A673 (cell line): ENCODE measurements at places on chromosomes 12 and 14. TPM values are rescaled to one million over a fixed set of nuclear protein-coding genes. Genes with fewer than 3 reads are reported as not detected.

DNA sequence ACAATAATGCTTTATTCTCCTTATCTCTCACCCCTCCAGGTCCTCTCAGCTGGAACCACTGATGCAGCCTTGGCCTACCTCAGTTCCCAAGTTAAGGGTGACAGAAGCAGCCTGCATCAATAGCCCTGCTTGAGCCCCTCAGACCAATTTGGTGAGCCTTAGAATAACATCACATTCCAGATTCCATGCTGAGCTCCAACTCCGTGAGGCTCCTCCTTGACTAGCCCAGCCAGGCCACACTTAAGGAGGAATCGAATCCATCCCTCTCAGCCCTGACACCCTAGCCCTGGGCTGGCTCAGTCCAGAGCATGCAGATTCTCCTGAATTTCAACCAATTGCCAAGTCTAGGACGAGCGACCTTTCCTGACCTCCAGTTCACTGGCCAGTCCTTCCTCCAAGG lies 91.1 kb downstream of the ARMH4 start:
- no peaks in the 10 kb centered on the region for H3K36me3 ChIP-seq
- no peak for DNase-seq
- H3K4me3 ChIP-seq = no peak overlapping the region

DNA sequence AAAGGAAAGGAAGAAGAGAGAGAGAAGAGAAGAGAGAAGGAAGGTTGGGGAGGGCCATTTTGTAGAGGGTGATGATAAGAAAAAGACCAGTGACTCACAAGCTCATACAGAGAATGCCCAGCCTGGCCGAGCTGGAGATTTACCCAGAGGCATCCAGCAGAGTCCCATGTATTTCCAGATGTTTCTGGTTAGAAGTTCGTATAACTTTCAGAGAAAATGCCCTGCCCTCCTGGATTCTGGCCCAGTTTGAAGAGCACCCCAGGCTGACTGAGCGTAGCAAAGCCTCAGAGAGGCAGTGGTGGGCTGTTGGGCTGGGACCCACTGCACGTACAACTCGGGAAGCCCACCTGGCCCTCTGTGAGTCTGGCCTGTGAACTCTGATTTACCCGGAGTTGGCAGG lies 221.8 kb downstream of the SLC41A2 start:
- no peak overlapping the region for H3K4me3 ChIP-seq
- H3K27ac ChIP-seq = no peak overlapping the region
- no peaks in the 10 kb centered on the region for H3K4me1 ChIP-seq
- DNase-seq = peak; percentile 27

Gene CLEC2B
- total RNA-seq = 9.4 and 12.3 TPM in 2 replicates

Gene CRIP2
- total RNA-seq = 154 and 192 TPM in 2 replicates

GRCh38 chr12:46342562-46343033 lies 30.0 kb downstream of the SLC38A2 start:
- H3K4me3 ChIP-seq = no peak overlapping the region
- no peak overlapping the region for H3K27ac ChIP-seq
- H3K27me3 ChIP-seq = no peaks in the 10 kb centered on the region
- DNase-seq = peak; percentile 83
- no peaks in the 10 kb centered on the region for H3K36me3 ChIP-seq

Gene LTBP2
- 0.26 and 0.57 TPM in 2 replicates for total RNA-seq

DNA sequence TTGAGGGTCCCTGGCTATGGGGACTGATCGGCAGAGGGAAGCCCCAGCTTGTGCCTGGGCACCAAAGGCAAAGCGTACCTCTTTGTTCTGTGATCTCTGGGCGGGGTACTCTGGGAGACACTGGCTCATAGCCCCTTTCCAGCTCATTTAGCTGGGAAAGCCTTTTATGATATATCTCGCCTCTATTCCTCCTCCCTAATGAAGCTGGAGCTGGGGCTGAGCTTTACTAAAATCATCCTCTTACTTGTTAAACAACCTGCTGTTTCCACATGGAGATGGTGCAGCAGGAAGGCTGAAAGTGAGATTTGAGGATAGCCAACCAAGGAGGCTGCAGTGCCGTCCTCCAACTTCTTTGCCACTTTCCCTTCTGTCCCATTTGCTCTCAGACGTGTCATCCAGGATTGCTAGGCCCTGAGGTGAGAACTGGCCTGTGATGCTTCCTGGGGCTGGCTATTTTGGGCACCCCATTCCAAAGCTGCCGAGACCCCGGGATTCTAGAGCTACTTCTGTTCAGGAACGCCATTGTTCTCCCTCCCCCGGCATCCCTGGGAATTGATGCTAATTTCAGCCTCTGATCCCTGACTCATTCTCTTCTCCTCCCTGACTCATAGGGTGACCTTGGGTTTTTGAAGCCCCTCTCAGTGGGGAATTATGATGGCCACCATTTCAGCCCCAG lies 16.0 kb downstream of the PDE1B start:
- peaks cover 22% of the 10 kb centered on the region for H3K4me1 ChIP-seq
- H3K27me3 ChIP-seq = no peaks in the 10 kb centered on the region
- no peak overlapping the region for H3K4me3 ChIP-seq
- no peaks in the 10 kb centered on the region for H3K36me3 ChIP-seq
- DNase-seq = no peak
- no peak overlapping the region for H3K27ac ChIP-seq

Gene PTPN21
- 6.1 and 6.5 TPM in 2 replicates for total RNA-seq

DNA sequence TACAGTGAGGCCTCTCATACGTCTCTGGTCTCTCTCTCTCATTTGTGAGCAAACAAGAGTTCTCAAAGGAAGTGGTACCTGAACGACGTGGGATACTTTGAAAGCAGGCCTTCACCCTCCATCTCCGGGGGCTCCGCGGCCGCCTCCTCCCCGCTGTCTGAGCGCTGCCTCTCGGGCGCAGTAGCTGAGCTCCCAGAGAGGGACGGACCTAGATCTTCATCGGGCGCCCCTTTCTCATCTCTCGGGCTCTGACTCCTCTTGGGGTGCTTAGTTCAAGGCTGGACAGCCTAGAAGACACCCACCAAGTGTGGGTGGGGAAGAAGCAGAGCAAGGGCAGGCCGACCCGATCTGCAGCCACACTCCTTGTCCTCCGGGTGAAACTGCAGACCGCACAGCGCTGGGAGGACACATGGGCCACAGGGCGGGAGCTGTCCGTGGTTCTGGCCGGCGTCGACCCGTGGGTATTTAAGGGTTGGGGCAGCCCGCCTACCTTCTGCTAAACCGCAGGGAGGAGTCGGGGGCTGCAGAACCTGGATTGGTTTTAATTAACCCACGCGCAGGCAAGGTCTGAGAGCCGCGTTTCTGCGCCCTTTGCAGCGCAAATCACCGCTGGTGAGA lies 92.7 kb downstream of the PAH start:
- peaks cover 50% of the 10 kb centered on the region for H3K27me3 ChIP-seq
- H3K27ac ChIP-seq = no peak overlapping the region
- peak; percentile 55 for DNase-seq
- no peaks in the 10 kb centered on the region for H3K4me1 ChIP-seq
- no peaks in the 10 kb centered on the region for H3K36me3 ChIP-seq

Gene CFAP251
- 5.5 and 7.5 TPM in 2 replicates for total RNA-seq

DNA sequence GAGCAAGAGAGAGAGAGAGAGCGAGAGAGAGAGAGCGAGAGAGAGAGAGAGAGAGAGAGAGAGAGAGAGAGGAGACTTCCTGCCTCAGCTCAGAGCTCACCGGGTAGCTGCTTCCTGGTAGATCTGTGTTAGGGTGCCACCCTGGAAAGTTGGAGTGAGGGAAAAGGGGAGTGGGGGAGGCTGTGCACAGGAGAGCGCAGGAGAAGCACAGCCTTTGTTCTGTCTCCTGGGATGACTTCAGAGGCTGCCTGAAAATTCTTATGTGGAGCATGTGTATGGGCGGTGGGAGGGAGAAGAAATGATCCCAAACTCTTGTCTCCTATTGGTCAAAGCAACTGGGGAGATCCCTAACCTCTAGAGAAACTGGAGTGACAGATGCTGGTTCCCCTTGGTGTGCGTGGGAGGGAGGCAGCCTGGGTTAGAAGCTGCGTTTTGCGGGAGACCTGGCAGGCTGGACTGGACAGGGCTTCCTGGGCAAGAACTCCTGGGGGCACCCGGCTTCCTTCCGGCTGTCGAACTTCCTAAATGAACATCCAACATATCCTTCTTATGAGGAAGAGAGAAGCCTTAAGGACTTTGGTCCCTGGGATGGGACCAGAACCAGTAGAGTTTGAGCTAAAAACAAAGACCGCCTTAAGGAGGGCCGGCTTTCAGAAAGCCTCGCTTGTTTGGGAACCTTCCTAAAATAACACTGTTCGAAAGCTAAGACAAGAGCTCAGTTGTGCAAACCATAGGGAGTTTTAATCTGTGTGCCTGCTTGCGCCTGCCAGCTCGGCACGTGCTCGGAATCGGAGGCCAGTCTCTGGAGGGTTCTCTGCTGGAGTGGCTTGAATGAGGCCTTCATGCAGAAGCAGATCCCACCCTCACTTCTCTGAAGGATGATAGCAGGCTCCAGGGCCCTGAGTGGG lies 30.4 kb upstream of the BEGAIN start:
- no peaks in the 10 kb centered on the region for H3K4me1 ChIP-seq
- no peaks in the 10 kb centered on the region for H3K27me3 ChIP-seq
- H3K36me3 ChIP-seq = no peaks in the 10 kb centered on the region
- no peak for DNase-seq

Gene TAS2R14
- total RNA-seq = 3.4 and 3.6 TPM in 2 replicates

GRCh38 chr12:125387206-125387605 lies 322.0 kb downstream of the AACS start:
- DNase-seq = no peak
- H3K27me3 ChIP-seq = peaks cover 5% of the 10 kb centered on the region
- no peak overlapping the region for H3K4me3 ChIP-seq
- no peaks in the 10 kb centered on the region for H3K36me3 ChIP-seq

DNA sequence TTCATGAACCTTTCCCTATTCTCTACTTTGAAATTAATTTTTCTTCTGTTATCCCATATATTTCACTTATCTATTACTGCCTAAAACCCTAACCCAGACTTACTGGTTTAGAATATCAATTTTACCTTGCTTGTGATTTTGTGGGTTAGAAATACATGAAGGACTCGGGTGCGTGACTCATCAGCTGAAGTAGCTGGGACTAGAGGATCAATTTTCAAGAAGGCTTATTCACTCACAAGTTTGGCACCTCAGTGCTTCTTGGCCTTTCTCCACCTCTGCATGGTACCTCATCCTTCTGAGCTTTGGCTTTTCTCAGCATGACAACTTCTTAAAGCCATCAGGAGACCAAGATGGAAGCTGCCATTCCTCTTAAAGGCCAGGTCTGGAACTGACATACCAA lies 57.8 kb downstream of the TMEM117 start:
- H3K4me1 ChIP-seq = no peaks in the 10 kb centered on the region
- H3K27ac ChIP-seq = no peak overlapping the region
- no peak for DNase-seq
- H3K4me3 ChIP-seq = no peak overlapping the region
- no peaks in the 10 kb centered on the region for H3K27me3 ChIP-seq

DNA sequence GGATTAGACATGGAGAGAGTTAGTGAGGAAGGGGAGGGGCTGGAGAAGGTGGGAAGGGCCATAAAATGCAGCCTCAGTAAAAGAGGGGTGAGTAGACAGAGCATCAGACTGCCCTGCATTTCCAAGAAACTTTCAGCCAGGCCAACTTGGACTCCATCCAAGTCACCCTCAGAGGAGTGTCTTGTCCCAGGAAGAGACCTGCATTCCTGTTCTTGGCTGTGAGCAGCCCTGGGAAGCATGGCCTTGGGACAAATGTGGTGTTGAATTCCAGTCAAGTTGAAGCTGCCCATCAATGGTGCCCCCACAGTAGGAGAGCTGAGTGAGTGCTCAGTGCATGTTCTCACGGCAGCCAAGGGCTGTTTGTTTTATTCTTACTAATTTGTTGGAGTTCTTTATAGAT lies 35.0 kb upstream of the TUNAR start:
- no peaks in the 10 kb centered on the region for H3K4me1 ChIP-seq
- no peaks in the 10 kb centered on the region for H3K36me3 ChIP-seq
- H3K4me3 ChIP-seq = no peak overlapping the region
- no peak for DNase-seq
- H3K27me3 ChIP-seq = peaks cover 30% of the 10 kb centered on the region

GRCh38 chr12:62205346-62205745 lies 54.9 kb upstream of the USP15 start:
- no peak overlapping the region for H3K27ac ChIP-seq
- DNase-seq = no peak
- H3K4me1 ChIP-seq = no peaks in the 10 kb centered on the region
- H3K27me3 ChIP-seq = no peaks in the 10 kb centered on the region

DNA sequence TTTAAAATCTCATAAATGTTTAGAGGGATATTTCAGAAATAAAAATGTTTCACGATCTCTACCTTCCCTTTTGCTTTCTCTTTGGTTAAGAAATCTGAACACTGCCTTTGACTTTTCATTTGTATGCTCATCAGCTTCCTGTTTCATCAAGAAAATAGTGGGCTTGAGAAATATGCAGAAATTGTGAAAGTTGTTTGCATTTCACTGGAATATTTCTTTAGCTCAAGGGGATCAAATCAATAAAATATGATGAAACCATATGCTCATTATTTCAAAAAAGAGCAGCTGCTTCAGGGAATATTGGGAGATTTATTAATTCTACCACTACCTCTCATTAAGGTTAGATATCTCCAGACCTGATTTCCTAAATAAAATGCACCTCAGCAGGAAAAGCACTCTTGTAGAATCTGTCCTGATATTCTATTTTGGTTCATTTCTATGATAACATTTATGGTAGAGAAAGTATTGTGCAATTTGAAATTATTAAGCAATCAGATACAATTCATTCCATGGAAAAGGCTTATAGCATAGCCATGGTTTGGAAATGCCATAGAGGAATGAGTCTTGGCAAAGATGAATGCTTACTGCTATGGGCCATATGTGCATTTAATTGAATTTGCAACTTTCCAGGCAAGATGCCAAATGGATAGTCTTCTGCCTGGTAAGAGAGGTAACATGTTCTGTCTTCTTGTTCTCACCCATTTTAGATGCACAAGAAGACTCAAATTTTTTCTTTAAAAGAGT lies 212.6 kb upstream of the SLC16A7 start:
- H3K27ac ChIP-seq = no peak overlapping the region
- DNase-seq = peak; percentile 62
- no peaks in the 10 kb centered on the region for H3K36me3 ChIP-seq
- peaks cover 14% of the 10 kb centered on the region for H3K4me1 ChIP-seq

DNA sequence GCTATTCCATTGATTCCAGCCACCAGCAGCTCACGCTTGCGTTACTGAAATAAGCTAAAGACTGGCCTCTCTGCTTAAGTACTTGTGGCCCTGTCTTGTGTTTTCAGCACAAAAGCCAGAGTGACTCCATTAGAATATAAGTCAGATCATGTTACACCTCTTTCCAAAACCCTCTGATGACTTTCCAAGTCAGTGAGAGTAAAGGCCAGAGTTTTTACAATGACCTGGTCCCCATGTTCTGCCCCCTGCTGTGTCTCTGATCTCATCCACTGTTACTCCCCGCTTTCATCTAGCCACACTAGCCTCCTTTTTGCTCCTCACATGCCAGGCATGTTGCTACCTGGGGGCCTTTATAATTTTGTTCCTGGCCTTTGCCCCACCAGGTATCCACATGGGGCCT lies 6.9 kb upstream of the CKAP4 start:
- no peak overlapping the region for H3K4me3 ChIP-seq
- DNase-seq = no peak
- H3K36me3 ChIP-seq = no peaks in the 10 kb centered on the region
- no peaks in the 10 kb centered on the region for H3K4me1 ChIP-seq
- H3K27me3 ChIP-seq = no peaks in the 10 kb centered on the region

Gene MUCL1
- total RNA-seq = not detected in 2 replicates
